Mesenteric fat pad (tissue), 1 donor: ENCODE measurements at places on chromosomes 1 and 21. TPM values are rescaled to one million over a fixed set of nuclear protein-coding genes. Genes with fewer than 3 reads are reported as not detected.

DNA sequence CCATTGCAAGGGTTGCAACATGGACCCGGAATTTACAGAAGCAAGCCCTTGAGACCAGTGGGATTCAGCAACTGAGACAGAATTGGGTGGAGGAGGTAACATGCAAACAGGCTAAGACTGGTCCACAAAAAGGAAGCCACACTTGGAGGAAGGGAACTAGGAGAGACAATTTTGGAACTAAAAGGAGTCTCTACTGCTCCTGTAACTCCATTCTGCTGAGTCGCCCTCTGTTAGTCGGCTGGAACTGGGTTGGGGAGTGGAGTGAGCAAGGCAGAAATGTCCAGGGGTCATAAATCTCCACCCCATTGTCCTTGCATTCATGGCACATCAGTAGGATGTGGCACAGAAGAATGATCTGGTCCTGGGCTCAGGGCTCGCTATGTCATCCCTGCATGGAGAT is 5.1 kb downstream of the LAMB3 start:
- no peak for DNase-seq

KRTAP19-1 gene
- total RNA-seq: not detected

CFH gene
- 72.7 TPM for total RNA-seq

GRCh38 chr1:201213926-201214325 is 23.3 kb downstream of the IGFN1 start:
- peak; percentile 62 for DNase-seq

DMBX1 gene
- 0.45 TPM for total RNA-seq

DNA sequence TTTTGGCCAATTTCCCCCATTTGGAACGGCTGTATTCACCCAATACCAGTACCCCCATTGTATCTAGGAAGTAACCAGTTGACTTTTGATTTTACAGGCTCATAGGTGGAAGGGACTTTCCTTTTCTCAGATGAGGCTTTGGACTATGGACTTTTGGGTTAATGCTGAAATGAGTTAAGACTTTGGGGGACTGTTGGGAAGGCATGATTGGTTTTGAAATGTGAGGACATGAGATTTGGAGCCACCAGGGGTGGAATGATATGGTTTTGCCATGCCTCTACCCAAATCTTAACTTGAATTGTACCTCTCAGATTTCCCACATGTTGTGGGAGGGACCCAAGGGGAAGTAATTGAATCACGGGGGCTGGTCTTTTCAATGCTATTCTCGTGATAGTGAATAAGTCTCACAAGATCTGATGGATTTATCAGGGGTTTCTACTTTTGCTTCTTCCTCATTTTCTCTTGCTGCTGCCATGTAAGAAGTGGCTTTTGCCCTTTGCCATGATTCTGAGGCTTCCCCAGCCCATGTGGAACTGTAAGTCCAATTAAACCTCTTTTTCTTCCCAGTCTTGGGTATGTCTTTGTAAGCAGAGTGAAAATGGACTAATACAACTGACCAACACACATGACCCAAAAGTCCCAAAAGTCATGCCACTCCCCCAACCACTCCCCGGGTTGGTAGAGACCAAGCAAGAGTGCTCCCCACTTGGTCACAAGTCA is 35.4 kb upstream of the ZNF496 start:
- DNase-seq: no peak

DNA sequence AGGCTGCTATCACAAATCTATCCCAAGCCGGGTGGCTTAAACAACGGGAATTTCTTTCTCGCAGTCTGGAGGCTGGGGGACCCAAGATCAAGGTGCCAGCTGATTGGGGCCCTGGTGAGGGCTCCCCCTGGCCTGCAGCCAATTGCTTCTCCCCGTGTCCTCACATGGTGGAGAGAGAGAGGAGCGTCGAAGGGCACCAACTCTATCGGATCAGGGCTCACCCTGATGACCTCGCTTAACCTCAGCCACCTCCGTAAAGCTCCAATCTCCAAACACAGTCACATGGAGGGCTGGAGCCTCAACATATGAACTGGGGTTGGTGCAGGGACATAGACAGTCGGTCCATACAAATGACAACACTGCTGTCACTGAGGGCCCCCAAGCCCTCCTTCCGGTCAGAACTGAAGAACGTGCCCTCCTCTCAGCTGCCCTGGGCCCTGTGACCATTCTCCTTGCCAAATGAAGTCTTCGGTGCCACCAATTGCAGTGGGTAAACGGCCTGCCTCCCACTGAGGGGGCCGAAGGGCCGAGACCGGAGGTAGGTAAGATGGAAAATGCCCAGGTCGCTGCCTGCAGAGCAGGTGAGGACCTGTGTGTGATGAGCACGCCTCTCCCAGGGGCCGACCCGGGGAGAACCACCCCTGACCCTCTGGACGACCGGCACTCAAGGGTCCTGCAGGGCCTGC is 211.0 kb downstream of the TOMM20 start:
- peak; percentile 87 for DNase-seq

GRCh38 chr1:80211691-80212380 is 1205.3 kb upstream of the ADGRL4 start:
- DNase-seq: no peak
